ENCODE measurements at places on chromosomes 11 and 22.

GRCh38 chr11:17967661-17968060 lies 45.2 kb downstream of the SERGEF start:
- H3K4me1 ChIP-seq, result peaks cover 2% of the 10 kb centered on the region
- peaks cover 16% of the 10 kb centered on the region for H3K36me3 ChIP-seq
- H3K27me3 ChIP-seq, result no peaks in the 10 kb centered on the region

DNA sequence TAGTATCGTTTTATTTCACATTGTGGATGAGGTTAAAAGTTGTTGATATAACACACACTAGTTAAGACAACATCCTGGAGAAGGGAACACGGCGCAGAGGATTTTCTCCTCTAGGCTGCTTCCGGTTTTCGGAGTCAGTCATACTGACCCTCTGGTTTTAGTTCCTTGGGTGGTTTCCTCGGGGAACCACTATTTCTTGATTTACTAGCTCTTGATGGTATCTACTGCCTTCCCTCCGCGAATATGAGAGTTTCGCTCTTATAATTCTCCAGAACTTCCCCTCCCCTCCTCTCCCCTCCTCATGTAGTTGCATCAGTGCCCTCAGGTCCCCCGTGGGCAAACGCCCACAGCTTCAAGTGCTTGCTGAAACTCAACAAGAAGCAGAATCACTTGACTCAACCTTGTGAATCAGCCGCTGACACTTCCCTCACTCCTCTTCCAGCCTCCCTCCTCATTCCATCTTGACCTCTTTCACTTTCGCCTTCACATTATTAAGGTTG lies 15.9 kb upstream of the APOBEC3A start:
- H3K4me3 ChIP-seq, result peak overlapping the region; percentile 82
- no peaks in the 10 kb centered on the region for H3K36me3 ChIP-seq
- H3K27ac ChIP-seq, result no peak overlapping the region
- peaks cover 20% of the 10 kb centered on the region for H3K4me1 ChIP-seq

GRCh38 chr22:46491946-46492345 lies 45.5 kb downstream of the CELSR1 start:
- H3K4me1 ChIP-seq, result no peaks in the 10 kb centered on the region
- peaks cover 11% of the 10 kb centered on the region for H3K27me3 ChIP-seq
- no peak overlapping the region for H3K27ac ChIP-seq
- no peak for DNase-seq
- H3K36me3 ChIP-seq, result no peaks in the 10 kb centered on the region

DNA sequence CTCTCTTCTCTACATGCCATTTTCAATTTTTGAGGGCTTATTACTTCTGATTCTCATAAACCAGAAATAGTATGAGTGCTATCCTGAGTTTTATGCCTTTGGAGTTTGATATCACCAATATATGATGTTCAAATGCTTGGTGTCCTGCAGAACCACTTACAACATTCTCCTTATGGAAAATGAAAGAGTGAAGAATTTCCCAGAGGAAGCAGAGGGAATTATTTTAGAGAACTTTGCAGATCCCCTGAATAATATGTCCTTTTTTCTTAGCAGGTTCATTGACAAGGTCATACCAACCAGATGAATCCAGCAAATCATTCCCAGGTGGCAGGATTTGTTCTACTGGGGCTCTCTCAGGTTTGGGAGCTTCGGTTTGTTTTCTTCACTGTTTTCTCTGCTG lies at the start of gene OR4D5:
Gene OR4D5, plus strand, starts transcription at position 301 of the 400 bp plus-strand sequence. Its CDS starts 0 bp downstream, at position 301.
- H3K4me3 ChIP-seq, result no peak within 1 kb of the TSS
- no peaks in the 10 kb centered on the region for H3K36me3 ChIP-seq
- H3K27me3 ChIP-seq, result peaks cover 7% of the 10 kb centered on the region

- H3K27ac ChIP-seq, result no peak overlapping the region
- no peaks in the 10 kb centered on the region for H3K27me3 ChIP-seq
- DNase-seq, result no peak
- H3K4me3 ChIP-seq, result no peak overlapping the region
- H3K4me1 ChIP-seq, result no peaks in the 10 kb centered on the region
These were observed 744.6 kb downstream of the FAM181B start for GRCh38 chr11:81989093-81989492.

- peak overlapping the region; percentile 33 for H3K4me3 ChIP-seq
- H3K36me3 ChIP-seq, result no peaks in the 10 kb centered on the region
- H3K4me1 ChIP-seq, result peaks cover 32% of the 10 kb centered on the region
- H3K27ac ChIP-seq, result no peak overlapping the region
- H3K27me3 ChIP-seq, result peaks cover 2% of the 10 kb centered on the region
These were observed 1155.9 kb downstream of the TBC1D22A start for GRCh38 chr22:47918276-47918921.

GRCh38 chr22:31289344-31289743 lies 2.9 kb downstream of the PIK3IP1 start:
- H3K36me3 ChIP-seq, result peaks cover 76% of the 10 kb centered on the region
- DNase-seq, result no peak
- peaks cover 33% of the 10 kb centered on the region for H3K4me1 ChIP-seq
- H3K27ac ChIP-seq, result peak overlapping the region; percentile 100
- no peaks in the 10 kb centered on the region for H3K27me3 ChIP-seq

- DNase-seq, result no peak
- H3K27ac ChIP-seq, result peak overlapping the region; percentile 99
- H3K36me3 ChIP-seq, result no peaks in the 10 kb centered on the region
These were observed 57.6 kb upstream of the FTH1 start for GRCh38 chr11:62024936-62025486.

GRCh38 chr22:35754761-35755160 lies 37.1 kb downstream of the APOL5 start:
- no peak overlapping the region for H3K27ac ChIP-seq
- DNase-seq, result no peak
- H3K36me3 ChIP-seq, result no peaks in the 10 kb centered on the region
- peaks cover 10% of the 10 kb centered on the region for H3K4me1 ChIP-seq

DNA sequence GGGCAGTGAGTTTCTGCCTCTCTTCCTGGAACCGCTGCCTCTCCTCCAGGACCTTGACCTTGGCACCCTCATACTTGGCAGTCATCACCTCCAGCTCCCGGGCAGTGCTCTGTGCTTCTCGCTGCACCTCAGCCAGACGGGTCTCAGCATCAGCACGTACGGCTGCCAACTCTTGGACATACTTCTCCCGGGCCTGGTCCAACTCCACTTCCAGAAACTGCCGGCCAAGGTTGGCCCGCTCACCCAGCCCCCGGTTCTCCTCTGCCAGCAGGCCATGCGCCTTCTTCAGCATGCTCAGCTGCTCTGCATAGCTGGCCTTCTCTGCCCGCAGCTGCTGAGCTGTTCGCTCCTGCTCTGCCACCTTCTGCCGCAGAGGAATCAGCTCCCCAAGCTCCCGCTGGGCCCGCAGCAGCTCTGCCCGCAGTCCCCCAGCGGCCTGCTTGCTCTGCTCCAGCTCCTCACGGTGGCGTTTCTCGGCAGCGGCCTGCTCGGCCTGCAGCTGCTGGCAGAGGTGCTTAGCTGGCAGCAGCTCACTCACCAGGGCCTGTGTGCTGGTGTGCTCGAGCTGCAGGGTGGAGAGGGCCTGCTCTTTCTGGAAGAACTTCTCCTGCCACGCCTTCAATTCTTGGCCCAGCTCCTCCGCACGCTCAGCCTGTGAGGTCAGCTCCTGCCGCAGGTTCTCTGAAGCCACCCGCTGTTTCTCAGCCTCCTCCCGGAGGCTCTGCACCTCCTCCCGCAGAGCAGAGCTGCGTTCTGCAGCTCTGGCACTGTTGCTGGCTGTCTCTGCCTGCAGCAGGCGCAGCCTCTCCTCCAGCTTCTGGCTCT lies 14.4 kb downstream of the IL18BP start:
- H3K4me1 ChIP-seq, result peaks cover 24% of the 10 kb centered on the region
- DNase-seq, result no peak
- peaks cover 95% of the 10 kb centered on the region for H3K36me3 ChIP-seq
- H3K27me3 ChIP-seq, result no peaks in the 10 kb centered on the region

- H3K27ac ChIP-seq, result no peak overlapping the region
- H3K27me3 ChIP-seq, result peaks cover 21% of the 10 kb centered on the region
These were observed 1.8 kb downstream of the SYT7 start for GRCh38 chr11:61578819-61579675.

DNA sequence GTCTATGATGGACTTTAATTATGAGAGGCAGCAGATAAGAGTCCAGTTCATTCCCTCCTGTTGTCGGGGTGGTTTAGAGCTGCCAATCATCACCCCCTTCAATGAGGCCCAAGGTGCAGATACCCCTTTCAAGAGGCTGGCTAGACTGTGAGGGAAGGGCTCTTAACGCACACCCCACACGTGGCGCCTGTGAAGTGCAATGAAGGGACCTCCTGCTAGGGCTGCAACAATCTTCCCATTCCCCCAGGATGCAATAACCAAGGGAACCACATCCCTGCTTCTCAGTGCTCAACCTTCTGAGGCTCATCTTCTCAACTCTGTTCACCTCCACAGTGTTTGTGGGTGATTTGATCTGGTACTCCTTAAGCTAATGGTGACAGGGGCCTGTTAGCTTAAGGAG lies 19.0 kb downstream of the TENM4 start:
- H3K36me3 ChIP-seq, result no peaks in the 10 kb centered on the region
- H3K27ac ChIP-seq, result no peak overlapping the region

GRCh38 chr11:130995266-130995665 lies 79.0 kb upstream of the SNX19 start:
- no peaks in the 10 kb centered on the region for H3K36me3 ChIP-seq
- H3K27me3 ChIP-seq, result no peaks in the 10 kb centered on the region
- H3K4me3 ChIP-seq, result no peak overlapping the region
- H3K27ac ChIP-seq, result no peak overlapping the region
- no peak for DNase-seq
- no peaks in the 10 kb centered on the region for H3K4me1 ChIP-seq

DNA sequence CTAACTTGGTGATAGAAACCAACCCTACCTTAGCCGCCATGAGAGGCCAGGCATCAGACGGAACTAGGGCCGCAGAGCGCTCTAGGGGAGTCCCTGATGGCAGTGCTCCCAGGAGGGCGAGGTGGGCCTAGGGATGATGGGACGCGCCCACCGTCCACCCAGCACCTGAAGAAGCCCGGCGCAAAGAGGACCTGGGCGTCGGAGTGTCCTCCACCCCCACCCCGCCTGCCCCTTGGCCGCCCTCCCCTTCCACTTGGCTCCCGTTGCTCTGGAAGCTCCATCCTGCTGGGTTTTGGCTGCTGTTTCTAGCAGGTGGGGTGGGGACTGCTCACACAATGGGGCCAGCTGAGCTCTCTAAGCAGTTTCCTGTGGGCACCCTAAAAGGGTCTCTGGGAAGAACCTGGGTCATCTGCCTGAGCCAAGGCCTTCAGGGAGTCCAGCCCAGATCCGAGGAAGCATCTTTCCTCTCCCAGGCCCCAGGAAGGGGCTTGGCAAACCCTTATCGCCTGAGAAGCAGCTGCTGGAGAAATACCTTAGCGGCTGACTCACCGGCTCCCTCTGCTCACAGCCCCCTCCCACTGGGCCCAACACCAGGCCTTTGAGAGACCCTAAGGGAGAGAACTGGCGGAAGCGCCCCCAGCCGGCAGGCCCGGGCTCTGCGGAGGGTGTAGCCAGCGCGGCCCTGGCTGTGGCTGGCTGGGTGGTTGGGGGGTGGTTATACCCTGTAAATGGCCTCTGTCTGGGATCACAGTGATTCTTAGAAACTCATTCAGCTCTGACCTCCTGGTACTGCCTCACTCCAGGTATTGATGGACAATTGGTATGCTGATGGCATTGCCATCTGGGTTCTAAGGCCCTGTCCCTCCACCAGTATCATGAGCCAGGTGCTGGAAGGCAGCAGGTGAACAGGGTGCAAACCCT lies 19.3 kb downstream of the CREB3L1 start:
- no peak overlapping the region for H3K27ac ChIP-seq
- H3K36me3 ChIP-seq, result no peaks in the 10 kb centered on the region
- H3K4me3 ChIP-seq, result peak overlapping the region; percentile 85
- no peaks in the 10 kb centered on the region for H3K27me3 ChIP-seq

DNA sequence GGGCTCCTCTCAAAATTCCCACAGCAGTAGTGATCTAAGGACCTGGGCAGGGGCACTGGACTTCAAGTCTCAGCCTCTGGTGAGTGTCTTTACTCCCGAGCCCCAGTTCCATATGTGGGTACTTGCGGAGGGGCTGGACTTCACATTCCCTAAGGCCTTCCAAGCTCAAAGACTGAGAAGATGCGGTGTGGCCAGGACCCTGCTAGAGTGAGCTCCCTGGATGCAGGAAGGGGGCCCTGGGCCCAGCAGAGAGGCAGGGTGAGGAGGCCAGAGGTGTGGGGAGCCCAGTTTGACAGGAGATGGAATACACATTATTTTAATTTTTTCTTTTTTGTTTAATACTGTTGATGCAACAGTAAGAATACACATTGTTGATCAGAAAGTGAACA lies 83.7 kb downstream of the IGLL1 start:
- no peak for DNase-seq
- H3K27me3 ChIP-seq, result no peaks in the 10 kb centered on the region
- no peaks in the 10 kb centered on the region for H3K36me3 ChIP-seq
- no peak overlapping the region for H3K4me3 ChIP-seq
- H3K27ac ChIP-seq, result peak overlapping the region; percentile 78
- H3K4me1 ChIP-seq, result peaks cover 23% of the 10 kb centered on the region

- no peak overlapping the region for H3K27ac ChIP-seq
- H3K4me1 ChIP-seq, result no peaks in the 10 kb centered on the region
- no peak overlapping the region for H3K4me3 ChIP-seq
- H3K27me3 ChIP-seq, result no peaks in the 10 kb centered on the region
- no peak for DNase-seq
- no peaks in the 10 kb centered on the region for H3K36me3 ChIP-seq
These were observed 8.6 kb upstream of the KCTD14 start for GRCh38 chr11:78031629-78032028.

- H3K36me3 ChIP-seq, result no peaks in the 10 kb centered on the region
- no peaks in the 10 kb centered on the region for H3K4me1 ChIP-seq
- H3K4me3 ChIP-seq, result no peak overlapping the region
- peaks cover 11% of the 10 kb centered on the region for H3K27me3 ChIP-seq
- DNase-seq, result no peak
These were observed 56.4 kb downstream of the ANO1 start for GRCh38 chr11:70134490-70134889.

DNA sequence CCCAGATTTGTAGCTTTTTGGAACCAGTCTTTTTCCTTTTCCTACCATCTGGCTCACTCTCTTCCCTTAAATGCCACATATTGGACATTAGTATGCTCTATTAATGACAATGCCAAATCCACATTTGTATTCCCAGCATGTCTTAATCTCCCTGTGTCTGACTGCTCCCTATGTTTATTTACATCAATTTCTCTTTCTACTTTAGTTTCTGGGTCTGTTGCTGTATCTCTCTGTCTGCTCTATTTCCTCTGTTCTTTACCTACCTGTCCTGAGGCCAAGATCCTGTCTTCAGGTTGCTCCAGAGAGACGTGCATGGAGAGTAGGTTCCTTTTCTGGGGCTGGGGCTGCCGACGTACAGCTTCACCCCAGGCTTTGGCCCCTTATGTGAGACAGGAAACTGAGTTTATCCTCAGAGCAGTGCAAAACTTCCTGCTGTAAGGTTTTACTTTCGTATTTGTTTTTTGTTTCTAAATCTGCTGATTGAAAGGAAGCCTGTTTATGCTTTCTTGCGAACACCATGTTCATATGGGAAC lies 25.6 kb downstream of the OR2AG2 start:
- peaks cover 6% of the 10 kb centered on the region for H3K36me3 ChIP-seq
- peak; percentile 66 for DNase-seq
- H3K27ac ChIP-seq, result no peak overlapping the region
- no peaks in the 10 kb centered on the region for H3K27me3 ChIP-seq
- H3K4me3 ChIP-seq, result no peak overlapping the region
- H3K4me1 ChIP-seq, result peaks cover 46% of the 10 kb centered on the region

Measured in naive thymus-derived CD8-positive, alpha-beta T cell (primary cell).